ENCODE measurements at places on chromosomes 12 and 14.

DNA sequence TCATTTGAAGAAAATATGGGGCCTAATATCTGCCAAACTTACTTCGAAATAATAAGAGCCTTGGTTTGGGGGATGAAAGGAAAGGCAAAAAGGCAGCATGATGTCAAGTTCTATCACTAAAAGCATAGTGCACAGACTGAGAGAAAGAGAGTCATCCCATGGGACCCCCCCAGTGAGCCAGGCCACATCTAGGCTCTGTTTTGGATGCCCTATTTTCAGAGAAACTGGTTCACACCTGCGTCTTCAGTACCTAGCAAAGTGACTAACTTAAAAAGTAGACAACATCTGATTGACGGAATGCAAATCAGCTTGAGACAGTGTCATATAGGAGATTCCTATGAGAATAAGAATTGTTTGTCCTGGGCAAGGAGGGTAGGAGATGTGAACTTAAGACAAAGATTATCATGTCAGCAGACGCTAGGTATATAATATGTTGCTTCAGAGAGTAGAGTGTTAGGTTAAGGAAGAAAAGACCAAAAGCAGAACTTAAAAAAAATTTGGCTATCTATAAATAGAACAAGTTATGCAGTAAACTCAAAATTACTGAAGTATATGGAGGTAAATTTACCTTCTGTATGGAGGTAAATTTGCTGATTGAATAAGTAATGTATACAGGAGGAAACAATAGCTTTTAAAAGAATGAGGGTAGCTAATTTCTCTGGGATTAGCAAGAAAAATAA, 148.2 kb downstream of the SLC41A2 start:
- DNase-seq = no peak

- no peak for DNase-seq
Observed at GRCh38 chr12:15151161-15152091, 69.8 kb downstream of the RERG start.

DNA sequence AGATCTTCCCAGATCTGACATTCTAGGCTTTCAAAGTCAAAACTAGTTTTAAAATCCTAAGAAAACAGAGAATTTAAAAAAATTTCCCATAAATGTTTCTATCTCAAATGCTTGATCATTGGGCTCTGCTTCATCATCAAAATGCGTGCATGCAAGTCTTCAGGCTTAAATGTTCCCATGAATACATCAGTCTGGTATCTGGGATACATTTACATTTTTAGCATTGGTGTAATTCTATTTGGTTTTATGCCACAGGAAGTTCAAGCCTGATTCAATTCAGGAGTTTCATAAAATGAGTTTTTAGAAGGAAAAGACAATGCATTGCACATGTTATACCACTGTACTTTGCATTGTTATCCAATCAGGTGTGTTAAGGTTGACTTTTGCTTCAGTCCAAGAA, 336.4 kb downstream of the PCNX1 start:
- DNase-seq = no peak

- no peak for DNase-seq
Observed at GRCh38 chr12:71449373-71450070, 9.9 kb downstream of the LGR5 start.

- DNase-seq = no peak
Observed at GRCh38 chr14:31930493-31931240, 146.4 kb upstream of the ARHGAP5 start.

- DNase-seq = no peak
Observed at GRCh38 chr14:25055992-25056687, 6.2 kb upstream of the STXBP6 start.

GRCh38 chr14:26344596-26344995, 253.2 kb downstream of the NOVA1 start:
- DNase-seq = no peak

DNA sequence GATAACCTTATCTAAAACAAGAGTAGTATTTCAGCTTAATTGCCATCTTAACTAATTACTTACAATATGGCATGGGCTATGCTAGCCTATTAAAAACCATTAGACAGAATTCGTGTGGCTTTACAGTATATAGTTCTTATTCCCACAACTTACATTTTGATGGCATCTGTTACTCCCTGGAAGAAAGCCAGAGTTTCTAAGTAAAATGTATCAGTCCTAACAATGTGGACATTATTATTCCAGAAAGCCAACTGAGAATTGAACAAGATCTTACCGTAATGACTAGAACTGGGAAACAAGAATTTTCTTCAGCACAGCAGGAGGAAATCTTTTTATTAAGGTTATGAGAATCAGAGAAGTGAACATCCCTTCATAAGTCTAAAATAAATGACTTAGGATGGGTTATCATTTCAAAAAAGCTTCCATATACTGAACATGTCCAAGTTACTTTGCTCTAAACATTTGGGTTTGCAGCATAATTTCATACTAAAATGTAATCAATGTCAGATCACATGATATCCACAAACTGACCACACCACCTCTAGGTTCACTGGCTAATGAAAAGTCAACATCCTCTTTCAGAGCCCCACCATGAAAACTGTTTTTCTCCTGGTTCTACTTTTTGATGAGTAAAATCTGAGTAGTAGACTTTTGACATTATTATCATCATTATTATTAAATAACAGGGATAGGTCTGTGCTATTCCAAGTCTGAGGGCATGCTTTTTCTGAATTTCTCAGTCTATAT, 179.7 kb downstream of the SSPN start:
- DNase-seq = no peak

DNA sequence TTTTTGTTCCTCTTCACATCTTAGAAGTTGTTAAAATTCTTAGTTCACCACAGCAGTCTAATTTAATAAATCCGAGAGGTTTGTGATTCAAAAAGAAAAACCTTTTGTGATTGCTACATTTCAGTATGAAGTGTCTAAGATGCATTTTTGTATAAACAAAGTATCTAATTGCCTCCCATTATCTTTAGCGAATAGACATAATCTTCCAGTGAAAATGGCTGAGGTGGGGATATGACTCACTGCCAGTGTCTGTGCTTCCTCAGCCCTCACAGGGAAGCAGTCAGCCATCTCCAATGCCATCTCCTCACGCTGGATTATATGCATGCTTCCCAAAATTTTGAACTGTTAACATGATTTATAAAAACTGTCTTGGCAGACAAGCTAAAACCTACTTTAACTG, 7.6 kb downstream of the GCH1 start:
- no peak for DNase-seq

GRCh38 chr12:46388427-46389021, 16.0 kb upstream of the SLC38A2 start:
- no peak for DNase-seq

- DNase-seq = no peak
Observed at GRCh38 chr12:46210873-46211439, 57.9 kb downstream of the SLC38A1 start.

DNA sequence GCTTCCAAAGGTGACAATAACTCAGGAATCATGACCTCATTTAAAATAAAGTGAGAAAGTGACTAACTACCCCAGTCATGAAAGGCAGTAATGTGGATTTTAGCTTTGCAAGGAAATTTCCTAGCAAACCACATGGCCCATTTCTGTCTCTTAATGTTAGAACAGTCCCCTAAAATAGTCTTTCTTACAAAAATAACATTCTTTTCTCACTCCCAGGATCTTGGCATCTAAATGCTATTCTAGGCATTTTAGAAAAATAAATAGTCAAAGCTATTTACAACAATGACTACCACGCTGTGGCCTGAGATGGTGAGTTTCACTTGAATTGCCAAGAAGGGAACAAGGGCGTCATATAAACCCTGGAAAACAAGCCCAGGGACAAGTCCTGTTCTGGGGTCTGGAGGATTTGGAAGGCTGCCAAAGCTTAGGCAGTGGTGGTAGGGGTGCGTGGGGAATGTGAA, 101.2 kb upstream of the CCDC175 start:
- DNase-seq = no peak

GRCh38 chr12:112049351-112049750, 36.1 kb downstream of the ERP29 start:
- DNase-seq = no peak

- DNase-seq = no peak
Observed at GRCh38 chr12:123427036-123427769, 9.3 kb downstream of the RILPL2 start.

GRCh38 chr12:47088021-47088944, 8.5 kb upstream of the AMIGO2 start:
- no peak for DNase-seq

GRCh38 chr12:115450710-115451109, 766.7 kb upstream of the TBX3 start:
- DNase-seq = no peak

DNA sequence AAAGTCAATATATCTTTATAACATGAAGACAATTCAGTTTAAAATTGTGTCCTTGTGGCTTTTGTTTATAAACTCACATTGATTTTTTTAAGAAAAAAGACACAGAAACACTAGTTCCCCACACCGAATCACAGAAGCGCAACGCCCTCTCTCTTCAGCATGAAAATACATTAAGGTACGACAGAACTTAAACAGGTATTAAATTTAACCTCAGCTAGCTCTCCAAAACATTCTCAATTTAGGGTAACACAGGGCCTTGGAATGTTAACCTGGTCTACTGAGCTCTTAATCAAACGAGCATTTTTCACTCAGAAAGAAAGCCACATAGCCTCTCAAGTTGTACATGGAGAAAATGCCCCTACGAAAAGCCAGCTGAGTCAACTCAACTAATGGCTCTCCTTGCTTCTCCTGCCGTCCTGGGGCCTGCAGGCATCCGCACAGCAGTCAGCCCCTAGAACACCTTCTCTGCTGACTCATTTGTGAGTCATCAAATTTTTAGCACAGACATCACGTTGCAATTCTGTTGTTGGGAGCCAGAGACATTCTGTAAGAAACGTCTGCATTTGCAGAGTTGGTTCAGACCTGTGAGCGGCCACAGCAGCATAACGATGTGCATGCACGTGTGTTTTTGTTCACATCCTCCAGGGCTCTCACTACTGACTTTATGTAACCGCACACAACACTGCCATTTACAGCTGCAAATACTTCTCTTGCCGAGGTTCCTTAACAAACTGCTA, 141.6 kb downstream of the ITPR2 start:
- no peak for DNase-seq

- no peak for DNase-seq
Observed at GRCh38 chr14:68800953-68801352, 8.1 kb upstream of the ZFP36L1 start.

- no peak for DNase-seq
Observed at GRCh38 chr12:131637986-131638385, 72.9 kb upstream of the SFSWAP start.

DNA sequence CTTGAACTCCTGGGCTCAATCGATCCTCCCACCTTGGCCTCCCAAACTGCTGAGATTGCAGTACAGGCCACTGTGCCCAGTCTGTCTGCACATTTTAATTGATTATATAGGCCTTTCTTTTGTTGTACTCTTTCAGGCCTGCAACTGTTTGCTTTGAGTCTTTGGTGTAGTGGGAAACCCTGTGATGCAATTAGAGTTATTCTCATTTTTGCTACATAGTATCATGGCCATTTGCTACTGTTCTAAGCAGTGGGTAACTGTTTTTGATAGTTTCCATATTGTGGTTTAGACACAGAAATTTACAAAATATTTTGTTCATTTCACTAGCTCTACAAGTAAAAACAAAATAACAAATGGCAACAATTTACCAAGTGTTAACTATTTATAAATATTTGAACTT, 6.3 kb upstream of the TUBA1B start:
- DNase-seq = no peak

- no peak for DNase-seq
Observed at GRCh38 chr14:55254581-55254980, 16.6 kb upstream of the FBXO34 start.

DNA sequence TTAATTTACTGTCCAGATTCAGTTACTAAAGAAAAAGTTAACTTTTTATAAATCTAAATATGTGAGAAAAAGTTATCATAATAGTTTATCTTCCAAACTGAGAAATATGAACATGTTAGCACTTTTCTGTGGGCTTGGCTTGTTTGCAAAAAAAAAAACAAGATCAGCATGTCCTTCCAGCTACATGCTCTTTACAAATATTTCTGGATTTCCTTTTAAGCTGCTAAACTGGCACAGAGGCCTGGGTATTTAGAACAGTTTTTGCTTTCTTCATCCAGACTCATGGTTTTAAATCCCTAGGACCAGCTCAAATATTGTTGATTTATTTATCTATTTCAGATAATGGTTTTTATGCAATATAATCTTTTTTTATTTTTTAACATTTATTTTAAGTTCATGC, 1444.5 kb upstream of the FLRT2 start:
- DNase-seq = no peak

- DNase-seq = no peak
Observed at GRCh38 chr12:25701290-25701689, 148.2 kb upstream of the LMNTD1 start.

GRCh38 chr12:27534060-27534764, 10.2 kb downstream of the PPFIBP1 start:
- DNase-seq = no peak

DNA sequence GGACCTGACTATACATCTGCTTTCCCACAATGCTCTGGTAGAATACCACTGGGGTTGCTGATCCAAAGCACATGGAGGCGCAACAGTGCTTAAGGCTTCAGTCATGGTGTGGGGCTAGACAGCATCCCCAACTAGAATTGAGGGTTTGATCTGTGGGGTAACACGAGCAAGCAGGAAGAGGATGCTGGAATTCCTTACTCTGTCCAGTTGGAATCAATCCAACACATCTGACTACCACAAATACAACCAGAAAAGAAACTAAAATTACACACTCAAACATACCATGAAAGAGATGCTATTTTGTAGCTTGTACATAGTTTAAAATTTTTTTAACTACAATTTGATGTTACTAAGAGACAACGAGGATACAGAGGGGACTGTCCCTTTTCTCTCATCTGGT, 40.4 kb upstream of the GTF2A1 start:
- no peak for DNase-seq

GRCh38 chr14:53927171-53927570, 29.5 kb downstream of the BMP4 start:
- no peak for DNase-seq

GRCh38 chr12:90102957-90103652, 394.5 kb upstream of the ATP2B1 start:
- DNase-seq = no peak

- DNase-seq = no peak
Observed at GRCh38 chr12:95248604-95249360, 31.2 kb downstream of the VEZT start.

GRCh38 chr12:113860950-113861349, 105.2 kb downstream of the RBM19 start:
- no peak for DNase-seq

- DNase-seq = no peak
Observed at GRCh38 chr14:32744811-32745445, 193.8 kb upstream of the NPAS3 start.

GRCh38 chr12:62900686-62901272, 34.2 kb downstream of the PPM1H start:
- DNase-seq = no peak

GRCh38 chr12:57734591-57734990, 4.0 kb downstream of the AGAP2 start:
- no peak for DNase-seq

GRCh38 chr12:93442411-93443340, 929 bp upstream of the UBE2N start:
- no peak for DNase-seq
